ENCODE measurements at places on chromosomes 4 and X. TPM values are rescaled to one million over a fixed set of nuclear protein-coding genes. Genes with fewer than 3 reads are reported as not detected.

PTPN13 gene
- total RNA-seq: 38.0 TPM

SRPK3 gene
- total RNA-seq: 0.18 TPM

EPGN gene
- 1.1 TPM for total RNA-seq

ZFP42 gene
- total RNA-seq: 0.51 TPM

PDGFRA gene
- total RNA-seq: 69.6 TPM

BEX2 gene
- total RNA-seq: 7.3 TPM

STK26 gene
- total RNA-seq: 17.9 TPM

RIPPLY1 gene
- total RNA-seq: not detected

SMR3B gene
- not detected for total RNA-seq

LANCL3 gene
- 0.05 TPM for total RNA-seq

DCAF8L2 gene
- total RNA-seq: not detected

C1QTNF7 gene
- total RNA-seq: 0.53 TPM

SLITRK4 gene
- total RNA-seq: 2.1 TPM

PPP1R2C gene
- not detected for total RNA-seq

TBX22 gene
- total RNA-seq: not detected

HSFX1 gene
- 2.1 TPM for total RNA-seq

C4orf50 gene
- total RNA-seq: not detected

TSPAN6 gene
- total RNA-seq: 17.8 TPM
